ENCODE measurements at places on chromosomes 1 and 21. TPM values are rescaled to one million over a fixed set of nuclear protein-coding genes. Genes with fewer than 3 reads are reported as not detected.

Gene LINGO4
- not detected for polyA plus RNA-seq

DNA sequence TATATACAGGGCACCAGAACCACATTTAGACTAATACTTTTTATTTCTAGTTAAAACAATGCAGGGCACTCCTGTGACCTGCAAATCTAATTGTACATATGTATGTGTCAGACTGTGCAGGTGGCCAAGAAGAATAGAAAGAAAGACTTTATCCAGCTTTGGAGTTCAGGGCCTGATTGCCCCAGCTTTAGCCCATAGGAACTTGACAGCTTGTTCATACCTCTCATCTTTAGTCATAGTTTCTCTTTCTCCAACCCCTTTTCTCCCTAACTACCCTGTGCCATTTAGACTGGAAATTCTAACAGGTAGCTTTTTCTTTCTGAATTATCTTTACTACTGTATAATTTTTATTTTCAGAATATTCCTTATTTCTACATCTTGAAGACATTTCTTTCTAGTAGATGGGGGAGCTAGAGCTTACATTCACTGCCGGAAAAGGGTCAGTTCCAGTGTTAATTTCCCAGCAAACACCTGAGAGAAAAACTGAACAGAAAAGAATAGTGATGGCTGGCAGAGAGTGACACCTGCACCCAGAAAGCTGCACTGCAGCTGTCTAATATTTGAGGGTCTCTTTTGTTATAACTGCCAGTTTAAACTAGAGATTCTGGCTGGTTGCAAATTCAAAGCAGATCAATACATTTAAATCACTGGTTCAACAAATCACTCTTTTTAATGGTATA is 8.4 kb downstream of the YBX1 start:
- DNase-seq, result no peak

GRCh38 chr1:101507547-101507971 is 270.7 kb downstream of the S1PR1 start:
- DNase-seq, result no peak

DNA sequence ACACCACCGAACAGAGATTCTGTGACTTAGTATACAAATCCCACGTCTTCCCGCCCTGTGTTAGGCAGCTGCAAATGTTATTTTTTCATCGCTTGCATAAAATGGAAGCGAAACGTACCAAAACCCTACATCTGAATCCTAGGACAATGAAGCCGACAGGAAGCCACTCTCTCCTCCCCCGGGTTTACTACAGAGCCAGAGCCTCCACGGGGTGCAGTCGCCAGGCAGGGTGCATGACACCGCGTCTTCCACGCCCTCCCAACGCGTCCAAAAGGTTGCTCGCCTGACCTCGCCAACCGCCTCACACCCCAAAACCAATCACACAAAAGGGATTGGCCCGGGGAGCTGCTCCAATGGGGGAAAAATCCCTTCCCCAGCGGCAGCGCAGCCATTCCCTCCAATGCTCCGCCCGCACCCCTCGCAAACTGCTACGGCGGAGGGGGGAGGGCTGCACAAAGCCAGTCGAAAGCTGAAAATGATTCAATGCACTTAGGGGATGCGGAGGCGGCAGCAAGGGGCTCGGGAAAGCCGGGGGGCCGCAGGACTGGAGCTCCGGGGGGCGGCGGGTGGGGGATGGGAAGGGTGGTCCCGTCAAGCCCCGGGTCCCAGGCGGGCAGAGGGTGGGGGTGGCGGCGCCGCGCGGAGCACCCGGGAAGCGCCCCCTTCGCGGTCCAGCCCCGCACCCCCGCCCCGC is 701 bp downstream of the CEP170 start:
- no peak for DNase-seq

DNA sequence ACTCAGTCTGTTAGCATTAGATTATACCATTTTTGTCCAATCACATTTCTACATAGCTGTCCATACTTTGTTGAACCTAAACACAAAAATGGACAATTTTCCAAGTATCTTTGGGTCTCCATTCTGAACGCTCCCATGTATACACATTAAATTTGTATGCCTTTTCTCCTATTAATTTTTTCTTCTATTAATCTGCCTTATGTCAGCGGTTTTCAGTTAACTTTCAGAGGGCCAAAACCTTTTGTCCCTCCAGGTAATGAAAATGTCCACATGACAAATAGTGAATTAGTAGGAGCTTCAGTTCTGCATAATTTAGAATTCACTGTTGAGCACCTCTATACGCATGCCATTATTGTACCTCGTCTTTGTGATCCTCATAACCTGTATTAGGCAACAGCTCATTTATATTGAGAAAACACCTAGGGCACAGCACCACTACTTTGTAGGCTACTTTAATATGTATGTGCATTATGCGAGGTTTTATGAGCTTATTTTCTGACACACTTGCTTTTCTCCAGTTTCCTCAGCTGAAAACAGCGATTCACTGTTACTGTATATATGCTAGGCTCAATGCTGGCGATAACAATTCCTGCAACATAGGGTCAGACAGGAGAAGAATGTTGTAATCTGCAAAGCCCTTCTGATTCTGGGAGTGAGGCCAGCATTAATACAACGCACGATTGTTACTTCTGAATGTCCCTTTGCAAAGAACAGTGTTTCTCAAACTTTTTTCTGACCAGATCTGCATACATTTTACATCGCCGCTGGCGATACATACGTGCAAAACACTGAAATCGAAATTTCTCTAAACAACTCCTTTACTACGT is 1.1 kb upstream of the ABCD3 start:
- DNase-seq, result no peak

All from GM12878 (cell line).